Stimulated activated CD4-positive, alpha-beta T cell treated with anti-CD3 and anti-CD28 coated beads, Interleukin-1b, Interleukin-23, amount 100 ng/mL, for 1 hour (primary cell): ENCODE measurements at places on chromosomes 7 and 10.

GRCh38 chr7:55072251-55072650 is 53.4 kb downstream of the EGFR start:
- no peak for DNase-seq

DNA sequence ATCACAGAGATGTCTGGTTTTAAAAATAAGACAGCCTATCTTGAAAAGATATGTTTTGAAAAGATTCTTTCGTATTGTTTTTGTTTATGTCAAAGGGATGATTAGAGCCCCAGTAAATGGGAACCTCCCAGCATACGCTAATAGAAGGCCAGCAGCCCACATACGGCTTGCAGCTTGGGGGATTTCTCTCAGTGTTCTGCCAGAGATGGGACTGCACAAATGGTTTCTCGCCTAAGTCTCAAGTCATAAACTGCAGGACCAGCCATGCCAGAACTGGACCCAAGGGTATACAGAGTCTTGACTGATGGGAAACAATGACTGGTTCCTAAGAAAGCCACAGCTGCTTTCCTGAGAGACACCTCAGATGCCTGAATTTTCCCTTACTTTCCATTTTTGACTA is 306.9 kb upstream of the DGKB start:
- no peak for DNase-seq

GRCh38 chr10:132650611-132651250 is 113.1 kb downstream of the INPP5A start:
- DNase-seq = no peak

- DNase-seq = no peak
Observed at GRCh38 chr10:5550250-5550545, 25.4 kb downstream of the CALML3 start.

- DNase-seq = no peak
Observed at GRCh38 chr7:29886827-29887226, 80.5 kb downstream of the WIPF3 start.

GRCh38 chr10:75600833-75601232 is 169.4 kb downstream of the LRMDA start:
- DNase-seq = no peak

- DNase-seq = no peak
Observed at GRCh38 chr7:11786186-11786585, 45.8 kb downstream of the THSD7A start.

- no peak for DNase-seq
Observed at GRCh38 chr7:158633055-158633956, 45.7 kb upstream of the PTPRN2 start.

GRCh38 chr10:84114088-84114667 is 25.1 kb upstream of the GHITM start:
- DNase-seq = no peak

GRCh38 chr7:7330997-7331396 is 148.7 kb downstream of the C1GALT1 start:
- no peak for DNase-seq

- no peak for DNase-seq
Observed at GRCh38 chr7:123437447-123437995, 96.9 kb downstream of the IQUB start.

- no peak for DNase-seq
Observed at GRCh38 chr7:105614341-105614840, 33.1 kb upstream of the EFCAB10 start.
